ENCODE measurements at places on chromosomes 5 and 9.
A peak's percentile ranks its signal among the peaks of the same experiment; 100 is the strongest.

GRCh38 chr9:135419106-135419505 lies 60.5 kb upstream of the PPP1R26 start:
- no peak for DNase-seq

GRCh38 chr5:174313615-174314014 lies 268.1 kb downstream of the NSG2 start:
- DNase-seq, result no peak

DNA sequence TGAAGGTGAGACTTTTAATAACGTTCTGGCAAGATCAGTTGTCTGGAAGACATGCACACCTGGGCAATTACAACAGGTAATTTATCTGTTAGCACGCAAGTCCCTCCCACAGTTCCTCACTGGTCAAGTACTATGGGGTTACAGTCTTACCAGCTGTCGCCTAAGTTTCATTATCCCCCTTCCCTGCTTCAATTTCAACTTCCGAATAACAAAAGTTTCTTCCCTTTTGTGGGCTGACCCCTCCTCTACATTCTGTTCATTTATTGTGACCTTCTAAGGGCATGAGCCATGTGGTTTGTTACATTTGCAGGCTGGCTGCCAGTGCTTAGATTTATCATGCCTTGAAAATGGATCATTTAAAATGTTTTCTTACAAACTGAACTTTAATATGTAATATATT lies 16.5 kb downstream of the GAPT start:
- no peak for DNase-seq

- peak; percentile 25 for DNase-seq
Measured at GRCh38 chr5:142888469-142889085, 118.4 kb downstream of the ARHGAP26 start.

- peak; percentile 54 for DNase-seq
Measured at GRCh38 chr5:54090495-54091120, 219.8 kb downstream of the ARL15 start.

GRCh38 chr5:66442951-66443445 lies 153.2 kb upstream of the MAST4 start:
- DNase-seq, result no peak

- DNase-seq, result no peak
Measured at GRCh38 chr5:104708027-104708426, 1145.4 kb upstream of the NUDT12 start.
